ENCODE measurements at places on chromosomes 5 and 9.

GRCh38 chr5:149438711-149439132 is 59.6 kb upstream of the IL17B start:
- no peak for DNase-seq

DNA sequence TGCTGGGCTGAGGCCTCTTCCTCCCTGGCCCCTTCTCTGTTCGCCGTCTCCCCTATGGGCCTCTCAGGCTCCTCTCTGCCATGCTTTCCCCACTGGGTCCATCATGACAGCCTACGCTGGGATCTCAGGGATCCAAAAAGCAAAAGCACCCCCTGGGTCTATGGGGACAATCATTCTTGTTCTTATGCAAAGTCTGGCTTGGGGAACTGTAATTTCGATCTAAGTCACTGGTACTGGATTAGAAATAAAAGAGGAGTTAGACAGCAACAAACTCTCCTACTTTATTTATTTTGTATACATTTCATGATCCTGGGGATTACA is 86.6 kb downstream of the SLC38A9 start:
- no peak for DNase-seq

- no peak for DNase-seq
Observed at GRCh38 chr9:18688581-18689565, 214.9 kb downstream of the ADAMTSL1 start.

DNA sequence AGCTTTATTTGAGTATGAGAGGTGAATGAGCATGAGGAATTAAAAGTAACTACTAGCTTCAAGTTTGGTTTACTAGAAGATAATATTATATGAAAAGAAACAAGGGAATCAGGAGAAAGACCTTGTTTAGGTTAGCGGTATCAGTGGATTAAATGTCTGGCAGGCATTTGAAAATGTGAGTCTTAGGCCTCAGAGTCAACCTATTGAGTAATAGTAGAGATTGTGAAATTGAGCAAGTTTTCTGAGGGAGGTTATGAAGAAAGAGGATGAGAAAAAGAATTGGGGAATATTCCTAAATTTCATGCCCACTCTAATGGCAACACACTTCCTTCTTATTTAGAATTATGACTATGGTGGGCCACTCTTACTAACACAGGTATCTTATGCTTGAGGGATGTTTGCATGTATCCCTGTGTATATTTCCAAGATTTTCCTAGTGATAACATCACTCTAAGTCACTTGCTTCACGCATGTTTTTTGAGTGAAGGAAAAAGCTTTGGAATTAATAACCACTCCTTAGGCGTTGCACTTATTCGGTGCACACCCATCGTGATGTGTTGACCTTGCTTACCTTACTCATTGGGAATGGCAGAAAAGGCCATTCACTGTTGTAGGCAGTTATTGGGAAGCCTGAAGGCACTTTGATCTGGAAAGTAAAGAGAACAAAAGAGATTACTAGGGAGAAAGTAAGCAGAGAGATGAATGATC is 8.2 kb upstream of the ELL2 start:
- DNase-seq: no peak

- no peak for DNase-seq
Observed at GRCh38 chr9:71746023-71746757, 22.1 kb downstream of the CEMIP2 start.

DNA sequence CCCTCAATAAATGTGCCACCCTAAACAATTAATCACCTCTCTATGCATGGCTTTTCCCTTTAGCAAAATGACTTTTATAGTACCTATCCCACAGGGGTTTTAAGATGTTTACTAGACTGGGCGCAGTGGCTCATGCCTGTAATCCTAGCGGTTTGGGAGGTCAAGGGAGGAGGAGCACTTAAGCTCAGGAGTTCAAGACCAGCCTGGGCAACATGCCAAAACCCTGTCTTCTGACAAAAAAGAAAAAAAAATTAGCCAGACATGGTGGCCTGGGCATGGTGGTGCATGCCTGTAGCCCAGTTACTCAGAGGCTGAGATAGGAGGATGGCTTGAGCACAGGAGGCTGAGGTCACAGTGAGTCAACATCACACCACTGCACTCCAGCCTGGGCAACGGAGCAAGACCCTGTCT is 13.5 kb downstream of the SH3TC2 start:
- DNase-seq: no peak

GRCh38 chr9:112505086-112505485 is 18.5 kb downstream of the KIAA1958 start:
- DNase-seq: no peak

DNA sequence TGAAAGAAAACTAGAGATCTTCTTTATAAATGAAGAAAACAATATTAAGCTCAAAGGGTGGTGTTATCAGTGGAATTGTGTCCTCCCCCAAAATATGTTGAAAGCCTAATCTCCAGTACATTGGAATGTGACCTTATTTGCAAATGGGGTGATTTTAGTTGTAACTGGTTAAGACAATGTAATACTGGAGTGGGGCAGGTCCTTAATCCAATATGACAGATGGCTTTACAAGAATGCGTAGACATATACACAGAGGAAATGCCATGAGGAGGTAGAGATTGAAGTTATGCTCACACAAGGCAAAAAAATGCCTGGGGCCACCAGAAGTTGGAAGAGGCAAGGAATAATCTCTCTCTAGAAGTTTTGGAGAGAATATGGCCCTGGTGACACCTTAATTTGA is 13.7 kb upstream of the TRIM32 start:
- DNase-seq: no peak

GRCh38 chr5:170745481-170746071 is 37.9 kb upstream of the GABRP start:
- DNase-seq: no peak

DNA sequence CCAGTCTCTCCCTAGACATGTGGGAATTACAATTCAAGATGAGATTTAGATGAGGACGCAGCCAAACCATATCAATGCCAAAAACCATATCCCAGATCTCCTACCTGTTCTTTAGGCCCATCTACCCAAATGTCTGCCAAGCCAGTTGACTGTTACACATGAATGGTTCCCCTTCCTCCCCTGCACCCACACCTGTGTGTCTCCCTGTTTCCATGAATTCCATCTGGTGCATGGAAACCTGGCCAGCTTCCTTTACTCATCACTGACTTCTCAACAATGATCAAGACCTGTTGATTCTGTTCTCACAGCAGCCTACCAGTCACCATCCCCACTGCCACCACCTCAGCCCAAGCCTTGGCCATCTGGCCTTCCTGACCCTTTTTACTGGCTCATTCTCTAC is 222.7 kb downstream of the NR3C1 start:
- DNase-seq: no peak

DNA sequence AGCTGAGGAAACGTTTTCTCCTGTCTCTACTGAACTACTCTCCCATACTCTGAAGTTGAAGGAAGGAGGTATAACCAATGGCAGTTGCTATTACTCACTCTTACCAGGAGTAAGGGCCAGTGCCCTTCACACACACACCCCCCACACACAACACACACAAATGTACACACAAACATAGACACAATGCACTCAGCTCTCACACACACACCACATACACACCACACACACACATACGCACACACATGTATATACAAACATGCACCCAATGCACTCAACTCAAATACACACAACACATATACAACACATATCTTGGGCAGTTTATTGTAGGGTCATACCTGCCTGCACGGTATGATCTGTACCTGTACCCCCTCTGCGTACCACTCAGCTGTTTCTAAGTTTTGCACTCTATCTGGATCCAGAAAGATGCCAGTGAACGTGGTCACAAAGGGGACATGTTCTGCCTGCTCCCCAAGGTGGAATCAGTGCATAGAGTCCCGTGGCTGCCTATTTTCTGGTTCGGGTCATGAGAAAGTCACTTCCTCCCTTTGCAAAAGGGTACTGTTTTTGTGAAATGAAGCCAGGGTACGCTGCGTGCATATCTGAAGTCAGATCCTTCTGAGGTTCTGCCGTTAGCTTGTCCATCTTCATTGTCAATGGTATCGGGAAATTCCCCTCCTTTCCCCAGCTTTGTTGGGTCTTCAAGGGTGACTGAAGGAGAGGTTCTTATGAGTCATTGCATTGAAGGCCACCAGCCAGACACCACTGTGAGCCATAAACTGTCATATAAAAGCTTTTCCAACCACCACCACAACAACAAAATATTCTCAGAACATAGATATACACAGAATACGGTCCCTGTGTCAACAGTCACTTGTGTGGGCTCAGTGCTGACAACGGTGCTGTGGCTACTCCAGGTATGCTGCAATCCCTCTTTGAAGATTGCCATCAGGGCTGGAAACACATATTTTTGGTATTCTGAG is 131.9 kb downstream of the UGCG start:
- no peak for DNase-seq

- DNase-seq: no peak
Observed at GRCh38 chr5:119926301-119926700, 296.9 kb downstream of the FAM170A start.

DNA sequence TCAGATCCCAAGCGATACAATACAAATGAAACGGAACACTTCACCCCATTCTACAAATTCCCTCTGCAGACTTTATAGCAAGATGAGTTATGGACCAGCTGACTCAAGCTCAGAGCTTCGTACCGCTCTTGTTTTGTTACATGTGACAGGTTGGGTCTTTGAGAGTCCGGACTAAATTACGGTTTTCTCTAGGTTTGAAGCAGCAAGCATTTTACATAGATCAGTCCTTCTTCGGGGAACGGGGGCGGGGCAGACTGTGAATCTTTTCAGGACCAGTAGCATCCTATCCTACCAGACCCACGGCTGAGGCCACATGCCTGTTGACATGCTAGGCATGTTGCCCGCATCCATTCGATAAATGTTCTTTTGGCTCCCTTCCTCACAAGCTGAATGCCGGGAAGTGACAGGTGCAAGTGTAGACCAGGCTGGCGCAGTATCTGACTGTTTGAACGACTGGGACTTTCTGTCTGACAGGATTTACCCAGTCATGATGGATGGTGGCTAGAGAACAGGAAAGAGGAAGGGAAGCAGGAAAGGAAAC is 811.0 kb upstream of the GRAMD2B start:
- no peak for DNase-seq

- DNase-seq: no peak
Observed at GRCh38 chr5:154535535-154535934, 57.5 kb upstream of the HAND1 start.

- no peak for DNase-seq
Observed at GRCh38 chr9:104279535-104280177, 185.5 kb downstream of the SMC2 start.

Data from DMS79 treated with DMSO at 0.1 percent for 48 hours (cell line).